Hematopoietic multipotent progenitor cell treated with erythropoietin and hydrocortisone succinate and interleukin-3 and kit ligand, for 6 days (in vitro differentiated cells): ENCODE measurements at places on chromosomes 1 and 21.

- DNase-seq = no peak
These were observed 29.7 kb downstream of the NPHP4 start for GRCh38 chr1:5962265-5963105.

- DNase-seq = no peak
These were observed 17.9 kb downstream of the SFT2D2 start for GRCh38 chr1:168243636-168244212.

DNA sequence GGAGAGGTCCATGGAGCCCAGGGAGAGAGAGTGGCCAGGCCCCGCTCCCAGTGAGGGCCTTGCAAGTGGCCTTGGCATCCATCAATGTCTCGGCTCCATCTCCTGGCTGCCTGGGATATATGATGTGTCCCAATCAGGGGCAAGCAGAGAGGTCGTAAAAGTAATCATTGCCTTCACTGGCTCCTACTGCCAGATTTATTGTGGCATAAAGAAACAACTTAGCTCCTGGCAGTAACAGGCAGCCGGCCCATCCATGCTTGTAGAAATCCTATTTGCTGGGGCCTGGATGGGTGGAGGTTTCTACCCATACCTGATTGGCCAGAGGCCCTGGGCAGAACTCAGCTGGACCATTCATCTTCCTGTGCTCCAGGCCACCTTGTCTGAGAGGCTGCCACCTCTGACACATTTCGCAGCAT, 272.6 kb downstream of the MATN1 start:
- no peak for DNase-seq

- DNase-seq = peak; percentile 70
These were observed 168.0 kb upstream of the NR5A2 start for GRCh38 chr1:199859491-199859933.

GRCh38 chr1:23489842-23490241, 5.9 kb upstream of the ASAP3 start:
- DNase-seq = no peak

DNA sequence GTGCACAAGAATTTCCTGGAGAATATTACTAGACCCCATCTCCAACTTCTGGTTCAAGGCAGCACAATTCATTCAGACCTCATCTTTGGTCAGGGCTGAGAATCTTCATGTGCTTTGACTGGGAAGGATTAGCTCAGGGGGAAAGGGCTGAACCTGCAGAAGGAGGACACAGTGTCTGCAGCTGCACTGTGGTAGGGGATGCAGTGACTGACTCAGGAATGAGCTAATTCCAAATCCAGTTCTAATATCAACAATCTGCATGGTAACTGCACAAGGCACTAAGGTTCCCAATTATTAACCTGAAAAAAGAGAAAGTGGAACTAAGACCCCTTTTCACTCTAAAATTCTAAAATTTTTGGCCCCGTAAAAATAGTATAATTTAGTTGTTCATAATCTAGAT, 31.6 kb downstream of the TTLL7 start:
- DNase-seq = no peak

DNA sequence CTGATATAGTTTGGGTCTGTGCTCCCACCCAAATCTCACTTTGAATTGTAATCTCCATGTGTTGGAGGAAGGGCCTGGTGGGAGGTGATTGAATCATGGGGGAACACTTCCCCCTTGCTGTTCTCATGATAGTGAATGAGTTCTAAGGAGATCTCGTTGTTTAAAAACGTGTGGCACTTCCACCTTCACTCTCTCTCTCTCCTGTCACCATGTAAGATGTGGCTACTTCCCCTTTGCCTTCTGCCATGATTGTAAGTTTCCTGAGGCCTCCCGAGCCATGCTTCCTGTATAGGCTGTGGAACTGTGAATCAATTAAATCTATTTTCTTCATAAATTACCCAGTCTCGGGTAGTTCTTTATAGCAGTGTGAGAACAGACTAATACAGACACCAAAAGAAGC, 40.4 kb downstream of the FRRS1 start:
- DNase-seq = no peak

GRCh38 chr1:201016211-201016651, 7.3 kb downstream of the KIF21B start:
- peak; percentile 53 for DNase-seq

DNA sequence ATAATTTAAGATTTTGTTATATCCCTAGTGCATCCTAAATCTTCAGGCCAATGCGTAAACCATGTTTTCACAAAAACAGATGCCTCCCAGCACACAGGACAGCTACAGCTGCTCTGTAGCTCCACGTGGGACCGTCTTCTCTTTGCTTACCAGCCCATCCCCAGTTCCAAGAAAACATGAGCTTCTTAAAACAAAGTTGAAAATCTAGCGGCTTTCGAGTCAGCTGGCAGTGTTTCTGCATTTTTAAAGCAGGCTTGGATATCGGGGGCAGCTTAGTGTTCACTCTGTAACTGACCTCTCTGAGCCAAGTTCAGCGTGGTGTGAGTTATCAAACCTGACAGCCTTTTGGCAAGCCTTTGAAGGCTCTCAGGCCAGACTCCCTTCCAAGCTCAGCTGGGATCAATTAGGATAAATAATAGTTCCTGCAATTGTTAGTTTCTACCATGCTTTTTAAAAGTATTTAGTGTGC, 881.5 kb downstream of the LTN1 start:
- DNase-seq = no peak

DNA sequence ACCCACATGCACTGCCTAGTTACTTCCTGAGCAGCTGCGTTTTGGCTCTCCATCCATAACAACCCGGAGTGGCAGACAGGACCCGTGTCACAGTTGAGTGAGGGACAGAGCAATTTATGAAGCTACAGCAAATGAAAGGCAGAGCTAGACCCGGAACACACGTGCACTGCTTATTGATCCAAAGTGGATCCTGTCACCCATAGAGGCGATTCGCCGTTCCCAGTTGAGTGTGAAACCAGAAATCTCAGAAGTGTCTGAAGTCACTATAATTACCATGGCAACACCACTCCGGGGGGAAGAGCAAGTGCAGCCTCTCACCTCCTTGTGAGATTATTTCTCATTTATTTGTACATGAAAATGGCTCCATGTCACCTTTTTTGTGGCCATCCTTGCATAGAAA, 365.2 kb downstream of the DSCAM start:
- no peak for DNase-seq

GRCh38 chr1:184506481-184506880, 119.7 kb downstream of the C1orf21 start:
- no peak for DNase-seq

DNA sequence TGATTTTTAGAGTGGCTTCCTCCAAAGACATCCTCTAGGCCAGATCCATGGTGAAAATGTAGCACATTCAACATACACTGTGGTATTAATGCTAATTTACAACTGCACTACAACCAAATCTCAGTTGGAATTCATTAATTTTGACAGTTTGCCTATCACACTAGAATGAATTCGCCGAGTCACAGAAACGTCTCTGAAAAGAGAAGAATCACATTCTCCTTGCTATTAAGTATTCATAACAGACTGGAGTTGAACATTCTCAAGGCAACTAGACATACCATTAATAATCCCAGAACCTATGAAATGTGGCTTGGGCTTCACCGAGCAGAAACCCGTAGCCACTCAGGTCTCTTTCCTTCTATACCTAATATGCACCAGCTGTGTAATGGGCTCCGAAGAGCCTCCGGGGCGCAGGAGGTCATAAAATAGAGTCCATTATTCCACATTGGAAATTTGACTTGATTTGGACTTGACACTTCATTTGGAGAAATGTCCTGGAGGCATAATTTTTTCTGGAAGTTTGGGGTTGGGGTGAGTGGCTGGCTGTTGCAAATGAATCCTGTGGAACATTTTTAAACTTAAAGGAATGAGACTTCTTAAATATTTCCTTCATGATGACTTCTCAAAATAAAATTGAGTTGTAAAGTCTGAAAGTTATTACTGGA, 117.1 kb downstream of the DSCAM start:
- DNase-seq = no peak

DNA sequence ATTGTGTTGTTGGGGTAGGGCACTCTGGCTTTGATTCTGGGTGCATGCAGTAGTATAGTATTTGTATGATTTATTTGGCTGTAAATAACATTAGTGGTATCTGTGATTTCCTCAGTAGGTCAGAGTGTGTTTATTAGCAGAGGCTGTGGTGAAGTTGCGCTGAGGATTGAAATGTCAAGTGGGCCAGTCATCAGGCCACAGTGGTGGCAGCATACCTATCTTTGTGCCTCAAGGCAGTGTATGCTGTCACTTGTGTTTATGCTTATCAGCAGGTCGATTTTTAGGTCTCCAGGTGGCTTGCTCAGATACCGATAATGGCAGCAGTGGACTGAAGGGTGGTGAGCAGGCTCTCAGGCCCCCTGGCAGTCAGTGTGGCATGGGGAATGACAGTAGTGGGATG, 11.3 kb downstream of the LY9 start:
- DNase-seq = peak; percentile 25

DNA sequence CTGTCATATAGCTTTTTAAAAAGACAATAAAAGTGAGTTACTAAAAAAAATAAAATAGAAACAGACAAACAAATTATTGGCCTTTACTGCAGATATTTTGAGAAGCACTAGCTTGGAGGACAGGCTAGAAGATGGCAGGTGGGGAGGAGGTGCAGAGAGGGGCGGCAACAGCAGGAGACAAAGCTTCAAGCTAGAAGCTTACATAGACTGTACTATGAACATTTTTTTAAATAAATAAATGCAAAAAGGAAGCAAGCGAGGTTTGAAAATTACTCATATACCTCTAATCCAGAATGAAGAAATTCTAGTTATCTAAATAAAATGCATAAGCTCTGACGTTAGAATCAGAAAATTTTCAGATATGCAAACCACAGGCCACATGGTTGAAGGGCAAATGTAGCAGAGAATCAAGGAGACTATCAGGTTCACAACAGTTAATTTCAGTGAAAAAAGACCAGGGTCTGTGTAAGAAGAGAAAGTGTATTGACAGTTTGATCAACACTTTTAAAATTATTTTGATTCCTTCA, 54.9 kb downstream of the NRIP1 start:
- DNase-seq = no peak

DNA sequence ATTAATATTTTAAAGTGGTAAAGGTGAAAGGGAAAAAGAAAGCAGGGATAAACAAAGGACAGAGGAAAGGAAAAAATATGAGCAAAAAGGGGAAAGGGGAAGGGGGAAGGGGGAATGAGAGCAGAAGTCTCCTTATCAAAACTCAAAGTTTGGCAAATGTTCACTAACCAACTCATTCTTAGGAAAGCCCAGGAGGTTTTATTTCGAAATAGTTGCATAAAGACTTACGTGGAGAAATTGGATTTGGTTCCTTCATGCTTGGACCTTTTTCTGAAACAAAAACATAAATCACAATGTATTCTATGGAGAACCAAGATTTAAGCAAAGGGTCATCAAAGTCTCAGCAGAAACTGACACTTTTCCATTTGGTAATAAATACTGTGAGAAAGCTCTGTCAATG, 188.1 kb downstream of the TGFBR3 start:
- DNase-seq = peak; percentile 14

- no peak for DNase-seq
These were observed 1.2 kb downstream of the BCL9 start for GRCh38 chr1:147542569-147542897.

GRCh38 chr1:39538531-39539251, 37.9 kb downstream of the PABPC4 start:
- DNase-seq = no peak

GRCh38 chr1:64595871-64596515, 126.1 kb downstream of the CACHD1 start:
- no peak for DNase-seq

DNA sequence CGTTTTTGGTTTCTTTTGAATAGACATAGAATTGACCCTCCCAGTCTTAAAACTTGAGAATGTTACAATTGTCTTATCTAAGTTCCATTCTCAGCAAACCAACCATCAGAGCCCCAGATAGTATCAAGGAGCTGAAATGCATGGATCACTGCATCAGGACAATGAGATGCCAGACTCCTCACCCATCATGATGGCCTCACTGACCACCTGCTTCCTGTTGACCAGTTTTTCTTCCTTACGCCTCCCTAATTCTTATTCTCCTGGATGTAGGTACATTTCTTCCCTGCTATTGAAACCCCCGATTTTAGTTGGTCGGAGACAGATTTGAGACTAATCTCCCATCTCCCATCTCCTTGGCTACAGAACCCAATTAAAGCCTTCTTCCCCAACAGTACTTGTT, 17.7 kb downstream of the MATN1 start:
- no peak for DNase-seq

DNA sequence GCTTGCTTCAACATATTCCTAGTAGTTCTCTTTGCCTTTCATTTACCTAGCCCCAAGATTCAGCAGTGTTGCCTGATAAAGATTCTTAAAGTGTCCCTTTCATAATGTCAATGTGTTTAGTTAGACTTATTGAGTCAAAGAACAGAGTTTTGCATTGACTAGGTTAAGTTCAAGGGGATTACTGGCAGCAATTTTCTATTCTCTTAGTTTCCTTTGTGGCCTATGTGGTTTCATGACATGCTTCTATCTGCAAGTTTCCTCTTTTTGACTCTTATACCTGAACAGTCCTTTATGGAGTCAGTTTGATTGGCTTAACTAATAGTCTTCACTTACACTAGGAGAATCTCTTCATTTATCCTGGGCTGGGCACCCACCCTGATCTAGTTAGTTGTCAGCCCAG, 151.3 kb downstream of the ADGRL4 start:
- no peak for DNase-seq

- DNase-seq = no peak
These were observed 453.0 kb downstream of the LRRIQ3 start for GRCh38 chr1:73744985-73745384.

GRCh38 chr1:94992161-94992560, 65.3 kb upstream of the CNN3 start:
- no peak for DNase-seq

GRCh38 chr1:204475656-204476432, 18.8 kb downstream of the PIK3C2B start:
- DNase-seq = no peak

DNA sequence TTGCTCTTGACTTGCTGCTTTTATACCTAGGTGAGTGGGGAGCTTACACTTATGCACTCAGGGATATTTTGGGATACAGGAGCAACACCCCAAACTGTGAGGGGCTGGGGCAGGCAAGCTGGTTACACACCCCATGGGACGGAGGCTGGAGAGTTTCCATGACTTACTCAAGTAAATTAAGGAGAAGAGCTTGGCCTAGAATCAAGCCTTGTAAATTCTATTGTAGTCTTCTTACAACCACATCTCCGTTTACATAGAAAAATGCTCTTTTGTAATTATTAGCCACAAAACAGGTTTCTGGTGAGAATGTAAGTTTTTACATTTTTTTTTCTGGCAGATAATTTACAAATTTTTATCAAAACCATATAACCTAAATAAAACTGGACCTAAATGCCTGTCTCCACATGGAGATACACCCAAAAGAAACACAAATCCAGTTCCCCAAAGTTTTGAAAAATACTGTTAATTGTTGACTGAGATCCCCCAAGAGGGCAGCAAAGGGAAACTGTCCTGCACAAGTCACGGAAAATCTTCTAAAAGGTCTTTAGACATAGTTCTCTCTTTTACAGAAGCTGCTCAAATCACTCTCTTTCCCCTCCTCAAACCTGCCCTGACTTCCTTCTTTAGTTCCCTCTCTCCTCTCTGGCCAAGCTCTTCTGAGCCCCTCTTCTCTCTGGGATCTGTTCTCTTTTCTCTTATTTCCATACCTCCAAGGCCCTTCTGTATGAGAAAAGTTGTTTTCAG, 134.0 kb downstream of the HIVEP3 start:
- DNase-seq = peak; percentile 27
